NCI-H226 (cell line): ENCODE measurements at places on chromosomes 5 and 9.
A peak's percentile ranks its signal among the peaks of the same experiment; 100 is the strongest.

DNA sequence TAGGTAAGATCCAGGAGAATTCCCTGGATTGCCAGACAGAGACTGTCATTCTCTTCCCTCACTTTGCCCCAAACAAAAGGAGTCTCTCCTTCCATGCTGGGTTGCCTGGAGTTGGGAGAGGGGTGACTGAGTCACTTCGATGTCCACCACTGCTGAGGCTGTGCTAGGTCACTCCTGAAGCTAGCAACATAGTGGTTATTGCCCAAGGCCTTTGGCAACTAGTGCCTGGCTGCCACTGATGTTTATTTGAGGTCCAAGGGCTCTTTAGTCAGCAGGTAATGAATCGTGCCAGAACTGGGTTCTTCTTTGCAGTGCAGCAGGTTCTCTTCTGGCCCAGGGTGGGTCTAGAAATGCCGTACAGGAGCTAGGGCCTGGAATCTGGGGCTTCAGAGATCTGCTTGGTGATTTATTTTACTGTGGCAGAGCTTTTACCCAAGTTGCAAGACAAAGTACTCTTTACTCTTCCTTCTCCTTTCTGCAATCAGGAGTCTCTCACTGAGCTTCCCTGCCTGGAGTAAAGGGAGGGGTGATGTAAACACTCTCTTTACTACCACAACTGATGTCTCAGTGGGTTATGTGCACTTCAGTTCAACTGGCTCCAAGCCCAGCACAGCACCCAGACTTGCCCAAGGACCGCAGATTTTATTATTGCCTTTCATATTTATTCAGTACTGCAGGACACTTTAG lies 155.7 kb upstream of the SH3GL2 start:
- DNase-seq, result no peak

DNA sequence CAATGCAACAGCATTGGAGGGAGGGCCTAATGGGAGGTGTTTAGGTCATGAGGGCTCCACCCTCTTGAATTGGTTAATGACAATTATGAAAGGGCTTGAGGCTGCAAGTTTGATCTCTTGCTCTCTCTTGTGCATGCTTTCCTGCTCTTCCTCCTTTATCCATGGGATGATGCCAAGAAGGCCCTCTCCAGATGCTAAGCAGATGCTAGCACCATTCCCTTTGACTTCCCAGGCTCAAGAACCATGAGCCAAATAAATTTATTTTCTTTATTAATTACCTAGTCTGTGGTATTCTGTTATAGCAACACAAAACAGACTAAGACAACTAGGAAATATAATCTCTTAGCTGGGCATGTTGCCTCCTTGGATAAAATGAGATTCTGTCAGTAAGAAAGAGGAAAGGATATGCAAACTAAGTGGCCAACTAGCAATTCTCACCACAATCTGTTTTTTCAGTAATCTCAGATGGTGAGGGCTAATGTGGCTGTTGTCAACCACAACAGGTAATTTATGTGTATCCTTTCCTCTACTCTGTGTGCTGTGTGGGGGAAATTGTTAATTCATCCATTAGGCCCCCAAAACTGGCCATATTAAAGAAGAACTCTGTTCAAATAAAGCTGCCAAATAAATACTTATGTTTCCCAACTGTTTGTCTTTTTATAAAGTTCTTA lies 269.1 kb upstream of the CD180 start:
- no peak for DNase-seq

GRCh38 chr5:56705217-56705616 lies 110.1 kb upstream of the MAP3K1 start:
- DNase-seq, result no peak

DNA sequence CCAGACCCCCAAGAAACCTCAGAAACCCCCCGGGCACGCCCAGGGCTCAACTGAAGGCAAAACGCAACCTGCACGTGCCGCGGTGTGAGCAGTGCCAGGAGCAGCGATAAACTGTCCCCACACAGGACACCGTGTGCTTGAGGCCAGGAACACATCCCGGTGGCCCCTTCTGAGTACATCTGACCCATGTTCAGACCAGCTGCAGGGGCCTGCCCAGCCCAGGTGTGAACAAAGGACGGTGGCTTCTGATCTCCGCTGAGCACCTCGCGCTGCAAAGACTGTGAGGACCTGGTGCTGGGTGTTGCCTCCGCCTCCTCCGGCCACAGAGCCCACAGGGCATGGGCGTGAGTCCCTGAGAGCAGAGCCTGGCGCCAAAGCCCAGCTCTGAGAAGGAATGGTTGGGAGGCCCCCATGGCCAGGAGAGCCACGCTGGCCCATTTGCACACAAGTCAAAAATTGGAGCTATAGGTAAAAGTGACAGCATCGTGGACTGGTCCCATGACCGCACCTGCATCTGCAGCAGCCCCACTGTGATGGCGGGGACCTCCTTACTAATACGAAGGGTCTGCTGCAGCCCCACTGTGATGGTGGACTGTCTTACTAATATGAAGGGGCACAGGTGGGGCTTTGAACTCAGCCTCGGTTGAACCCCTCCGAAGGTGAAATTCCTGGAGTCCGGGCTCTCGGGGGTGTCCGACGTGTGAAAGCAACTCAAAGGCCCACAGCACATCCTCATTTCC lies 31.5 kb downstream of the NDUFS6 start:
- DNase-seq, result no peak

DNA sequence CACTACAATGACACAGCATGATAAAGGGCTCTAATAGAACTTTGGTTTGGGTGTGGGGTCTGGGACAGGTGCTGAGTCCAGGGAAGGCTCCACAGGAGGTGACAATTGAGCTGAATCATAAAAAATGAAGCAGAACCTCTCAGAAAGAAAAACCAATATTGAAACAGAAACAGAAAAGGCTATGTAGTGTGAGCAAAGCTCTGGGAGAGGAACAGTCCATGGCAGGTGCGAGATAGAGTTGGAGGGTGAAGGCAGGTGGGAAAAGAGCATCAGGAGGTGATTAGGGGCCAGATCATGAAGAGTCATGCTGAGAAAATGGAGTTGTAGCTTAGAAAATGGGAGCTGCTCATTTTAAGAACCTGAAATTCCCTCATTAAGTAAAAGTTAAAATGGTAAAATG lies 164.9 kb downstream of the KCTD16 start:
- DNase-seq, result no peak

GRCh38 chr9:682633-683508 lies 158.6 kb upstream of the DMRT1 start:
- DNase-seq, result no peak

GRCh38 chr9:70362952-70363351 lies 51.5 kb downstream of the KLF9 start:
- DNase-seq, result peak; percentile 5

- DNase-seq, result no peak
Observed at GRCh38 chr5:24644761-24645160, at the start of gene CDH10. TSS of gene CDH10 (minus strand) at chr5:24644978. CDS start at chr5:24593490, 51,488 bp downstream.
